ENCODE measurements at places on chromosomes 13 and 19.

- DNase-seq, result no peak
Measured at GRCh38 chr19:31693933-31694269, 344.7 kb upstream of the TSHZ3 start.

- no peak for DNase-seq
Measured at GRCh38 chr19:51916167-51916566, 11.1 kb upstream of the ZNF613 start.

- no peak for DNase-seq
Measured at GRCh38 chr19:29119590-29119989, 93.4 kb downstream of the UQCRFS1 start.

- DNase-seq, result no peak
Measured at GRCh38 chr13:110920038-110920437, 5.2 kb upstream of the ANKRD10 start.

DNA sequence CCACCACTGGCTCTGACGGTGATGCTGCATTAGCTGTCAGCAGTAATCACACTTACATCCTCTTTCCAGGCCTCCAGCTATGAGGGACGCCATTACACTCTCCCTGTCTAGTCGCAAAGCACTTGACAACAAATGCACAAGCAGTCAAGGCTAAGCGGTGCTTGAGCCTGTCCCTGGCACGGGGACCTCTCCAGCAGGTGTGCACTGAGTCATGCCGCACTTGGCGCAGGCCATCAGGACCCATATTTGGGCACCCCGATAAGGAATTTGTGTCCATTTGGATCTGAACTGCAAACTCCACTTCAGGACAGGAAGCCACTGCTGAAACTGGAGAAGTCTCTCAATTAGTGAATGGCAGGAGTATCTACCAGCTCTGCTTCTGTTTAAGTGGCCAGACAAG lies 301.9 kb upstream of the OBI1 start:
- DNase-seq, result no peak

GRCh38 chr19:47541518-47541917 lies 26.7 kb upstream of the NAPA start:
- no peak for DNase-seq

DNA sequence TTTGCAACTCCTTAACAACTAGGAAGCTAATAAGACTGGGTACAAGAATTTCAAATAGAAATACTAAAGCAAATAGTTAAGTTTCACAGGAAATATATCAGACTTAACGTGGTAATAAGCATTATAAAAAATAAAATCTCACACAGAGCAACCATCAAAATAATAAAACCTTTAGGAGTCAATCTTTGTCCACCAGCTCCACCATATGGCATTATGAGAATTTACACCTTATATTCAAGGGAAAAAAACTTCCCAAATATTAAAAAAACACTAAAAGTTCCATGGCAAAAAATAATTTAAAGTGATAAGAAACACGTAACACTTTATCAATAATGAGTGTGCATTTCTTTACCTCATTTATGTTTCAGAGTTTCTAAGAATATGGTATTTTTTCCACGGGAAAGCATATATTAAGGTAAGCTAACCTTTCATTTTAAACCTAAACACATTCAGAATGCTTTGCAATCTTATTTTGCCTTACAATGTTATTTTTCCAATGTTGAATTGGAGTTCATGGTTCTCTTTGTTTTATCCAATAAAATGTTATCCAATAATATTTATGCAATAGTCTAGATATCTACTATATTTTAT lies 423.2 kb upstream of the SGCG start:
- no peak for DNase-seq

DNA sequence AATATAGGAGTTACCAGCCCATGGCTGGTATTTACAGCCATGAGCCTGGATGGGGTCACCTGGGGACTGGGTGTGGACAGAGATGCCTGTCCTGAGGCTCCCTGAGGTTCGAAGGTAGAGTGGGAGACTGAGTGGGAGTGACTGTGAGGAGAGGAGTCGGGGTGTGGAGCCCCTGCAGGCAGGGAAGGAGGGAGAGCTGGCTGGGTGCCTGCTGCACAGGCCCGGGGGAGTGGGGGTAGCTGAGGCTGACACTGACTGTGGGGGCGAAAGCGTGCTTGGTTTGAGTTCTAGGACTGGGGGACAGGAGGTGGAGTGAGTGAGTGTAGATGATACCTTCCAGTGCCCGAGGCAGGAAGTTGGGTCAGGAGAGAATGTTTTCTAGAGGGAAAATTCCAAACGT lies 7.1 kb downstream of the RAB11B start:
- DNase-seq, result no peak

DNA sequence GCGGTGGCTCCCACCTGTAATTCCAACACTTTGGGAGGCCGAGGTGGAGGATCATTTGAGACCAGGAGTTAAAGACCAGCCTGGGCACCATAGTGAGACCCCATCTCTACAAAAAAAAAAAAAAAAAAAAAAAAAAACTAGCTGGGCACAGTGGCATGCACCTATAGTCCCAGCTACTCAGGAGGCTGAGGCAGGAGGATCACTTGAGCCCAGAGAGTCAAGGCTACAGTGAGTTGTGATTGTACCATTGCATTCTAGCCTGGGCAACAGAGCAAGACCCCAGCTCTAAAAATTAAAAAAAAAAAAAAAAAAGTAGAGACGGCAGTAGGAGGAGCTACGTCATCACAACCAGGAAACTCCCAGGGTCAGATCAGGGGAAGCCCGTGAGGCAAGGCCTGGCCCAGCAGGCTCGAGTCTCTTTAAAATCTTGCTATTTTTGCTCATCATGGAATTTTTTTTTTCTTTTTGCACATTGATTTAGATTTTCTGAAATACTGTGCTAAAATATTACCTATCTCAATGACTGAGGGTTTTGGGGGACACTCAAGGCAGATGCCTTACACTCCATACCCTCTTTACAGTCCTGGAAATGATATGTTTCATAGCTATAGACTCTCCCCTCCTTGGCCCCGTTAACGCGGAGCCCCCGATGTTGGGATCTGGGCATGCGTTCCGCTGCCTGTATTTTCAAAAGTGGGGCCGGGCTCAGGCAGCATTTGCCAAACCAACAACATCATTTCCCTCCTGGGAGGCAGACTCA lies 44.4 kb upstream of the USE1 start:
- no peak for DNase-seq

- no peak for DNase-seq
Measured at GRCh38 chr19:40253611-40254092, 27.2 kb upstream of the CCNP start.

DNA sequence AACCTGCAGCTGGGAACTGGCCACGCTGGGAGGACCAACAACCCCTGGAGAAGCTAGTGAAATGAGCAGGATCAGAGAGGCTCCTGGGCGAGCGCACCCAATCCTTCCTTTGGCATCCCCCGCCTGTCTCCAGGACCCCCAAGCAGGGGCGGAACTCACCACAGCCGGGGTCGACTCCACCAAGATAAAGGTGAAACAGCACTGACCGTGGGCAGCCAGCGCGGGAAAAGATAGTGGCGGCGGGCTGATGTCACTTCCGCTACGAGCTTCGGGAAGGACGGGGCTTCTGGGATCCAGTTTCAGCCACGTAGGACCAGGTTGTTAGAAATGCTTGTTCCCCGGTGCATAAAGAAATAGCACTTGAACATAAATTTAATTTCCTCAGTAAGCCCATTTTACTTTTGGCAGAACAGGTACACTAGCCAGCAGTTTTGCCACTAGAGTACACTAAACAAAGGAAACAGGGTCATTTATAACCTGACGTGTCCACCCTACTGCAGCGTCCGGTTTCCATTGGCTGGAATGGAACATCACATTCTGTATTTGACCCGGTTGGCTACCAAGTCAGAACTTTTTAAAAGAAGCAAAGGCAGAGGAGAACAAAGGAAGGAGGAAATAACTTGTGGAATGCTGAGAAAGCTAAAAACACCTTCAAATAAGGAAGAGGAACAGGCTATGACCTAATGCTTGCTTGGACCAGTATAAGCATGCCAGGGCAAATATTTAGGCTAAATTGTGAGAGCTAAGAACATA lies 25.5 kb upstream of the ZNF562 start:
- no peak for DNase-seq

GRCh38 chr13:48158290-48158689 lies 63.4 kb upstream of the MED4 start:
- no peak for DNase-seq

GRCh38 chr13:27542220-27542619 lies 78.1 kb downstream of the LNX2 start:
- no peak for DNase-seq

- no peak for DNase-seq
Measured at GRCh38 chr13:113415032-113415431, 38.3 kb downstream of the ADPRHL1 start.

GRCh38 chr13:100536643-100537180 lies 51.9 kb downstream of the GGACT start:
- no peak for DNase-seq

DNA sequence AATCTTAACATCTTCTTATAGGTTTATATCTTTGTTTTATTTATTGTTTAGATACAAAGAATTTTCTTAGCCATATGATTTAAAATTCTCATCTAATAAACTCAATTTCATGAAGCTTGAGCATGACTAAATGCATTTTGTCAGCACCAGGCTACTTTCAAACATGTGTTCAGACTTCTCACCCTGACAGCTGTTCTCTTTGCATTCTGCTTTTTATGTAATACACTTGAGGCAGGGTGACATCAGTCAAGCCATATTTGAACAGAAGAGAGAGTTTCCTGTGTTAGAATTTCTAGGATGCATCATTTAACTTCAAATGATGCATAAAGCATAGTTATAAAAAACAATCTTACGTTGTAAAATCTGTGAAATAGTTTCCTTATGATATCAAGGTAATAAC lies 1295.1 kb upstream of the PCDH20 start:
- no peak for DNase-seq

GRCh38 chr13:44172281-44172810 lies 201.3 kb upstream of the SERP2 start:
- no peak for DNase-seq

GRCh38 chr13:85525411-85525810 lies 273.8 kb downstream of the SLITRK6 start:
- no peak for DNase-seq

DNA sequence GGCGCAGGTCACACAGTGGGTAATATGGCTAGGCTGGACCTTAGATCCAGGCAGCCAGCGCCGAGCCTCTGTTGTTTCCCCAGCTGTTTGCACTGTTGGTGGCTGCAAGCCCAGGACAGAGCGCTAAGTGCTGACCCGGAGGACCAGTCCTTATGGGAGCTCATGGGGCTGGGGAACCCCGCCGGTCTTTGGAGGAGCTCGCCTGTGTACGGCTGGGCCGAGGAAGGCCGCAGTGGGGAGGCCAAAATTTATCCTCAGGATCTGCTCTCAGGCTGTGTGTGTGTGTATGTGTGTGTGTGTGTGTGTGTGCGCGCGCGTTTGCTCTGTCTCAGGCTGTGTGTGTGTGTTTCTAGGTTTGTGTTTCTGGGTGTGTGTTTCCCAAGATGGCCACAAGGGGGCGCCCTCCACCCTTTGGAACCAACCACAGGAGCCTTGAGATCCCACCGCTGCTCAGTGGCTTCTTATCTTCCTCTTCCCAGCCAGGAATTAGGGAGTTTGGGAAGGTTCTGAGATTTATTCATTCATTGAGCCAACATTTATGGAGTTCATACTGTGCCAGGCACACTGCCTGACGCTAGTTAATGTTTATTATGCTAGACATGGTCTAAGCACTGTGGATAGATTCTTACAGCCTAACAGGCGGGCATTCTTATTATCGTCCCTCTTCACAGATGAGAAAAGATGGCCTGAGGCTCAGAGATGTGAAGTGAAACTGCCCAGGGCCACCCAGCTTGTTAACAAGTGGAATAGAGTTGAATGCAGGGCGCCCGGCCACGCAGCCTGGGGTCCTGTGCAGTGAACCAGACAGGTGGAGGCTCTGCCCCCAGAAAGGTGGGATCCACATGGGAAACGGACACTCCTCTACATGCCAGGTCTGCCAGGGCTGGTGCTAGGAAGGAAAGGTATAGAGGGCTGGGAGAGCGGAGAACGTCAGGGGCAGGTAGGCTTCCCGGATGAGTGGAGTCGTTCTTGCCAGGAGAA lies 13.0 kb downstream of the PGLYRP1 start:
- peak; percentile 26 for DNase-seq

GRCh38 chr19:29845574-29846176 lies 33.9 kb downstream of the CCNE1 start:
- no peak for DNase-seq

DNA sequence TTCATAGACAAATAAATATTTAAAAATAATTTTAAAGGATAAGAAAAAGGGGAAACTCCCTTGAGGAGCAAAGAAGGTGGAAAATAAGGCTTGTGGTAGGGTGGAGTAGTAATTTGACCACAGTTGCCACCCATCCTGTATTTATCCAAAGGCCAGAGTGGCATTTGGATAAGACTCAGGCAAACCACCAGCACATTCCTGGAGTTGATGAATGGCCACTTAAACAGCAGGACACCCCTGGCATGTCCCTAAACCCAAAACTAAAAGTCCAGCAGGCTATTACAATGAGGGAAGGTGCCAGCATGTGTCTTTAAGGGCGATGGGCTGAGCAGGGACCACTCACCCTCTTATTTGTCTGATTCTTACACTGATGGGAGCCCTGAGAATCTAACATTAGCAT lies 9.8 kb upstream of the FRY start:
- DNase-seq, result no peak

DNA sequence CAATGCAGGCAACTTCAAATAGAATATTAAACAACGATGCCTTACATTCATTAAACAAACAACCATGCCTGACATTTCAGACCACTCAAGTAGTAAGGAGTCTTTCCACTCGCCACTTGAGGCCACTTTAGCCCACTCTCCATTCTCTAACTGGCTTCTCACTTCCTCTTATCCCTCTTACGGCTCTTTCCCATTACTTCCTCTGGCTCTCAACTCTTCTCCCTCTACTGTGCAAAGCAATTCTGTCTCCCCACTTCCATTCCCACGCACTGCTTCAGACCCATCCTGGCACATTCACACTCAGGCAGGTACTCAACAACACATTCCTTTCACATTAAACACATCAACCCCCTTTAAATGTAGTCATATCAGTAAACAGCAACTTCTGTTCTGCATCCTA lies 229.8 kb upstream of the IPO5 start:
- DNase-seq, result no peak

DNA sequence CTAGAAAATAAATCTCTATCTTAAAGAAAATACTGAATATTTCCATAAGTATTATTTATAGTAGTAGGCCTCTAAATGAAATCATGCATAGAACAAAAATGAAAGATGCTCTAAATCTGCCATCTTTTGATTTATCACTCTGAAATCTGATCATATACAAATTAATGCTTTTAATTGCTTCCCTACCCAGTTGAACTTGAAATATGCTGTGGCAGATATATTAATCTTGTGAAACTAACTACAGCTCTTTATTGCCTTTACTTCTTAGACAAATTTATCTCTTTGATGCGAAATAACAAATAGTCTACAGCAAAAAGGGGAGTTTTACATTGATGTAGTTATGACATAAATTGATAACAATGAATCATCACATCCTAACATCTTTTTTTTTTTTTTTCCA lies 510.7 kb upstream of the SLITRK6 start:
- DNase-seq, result no peak

DNA sequence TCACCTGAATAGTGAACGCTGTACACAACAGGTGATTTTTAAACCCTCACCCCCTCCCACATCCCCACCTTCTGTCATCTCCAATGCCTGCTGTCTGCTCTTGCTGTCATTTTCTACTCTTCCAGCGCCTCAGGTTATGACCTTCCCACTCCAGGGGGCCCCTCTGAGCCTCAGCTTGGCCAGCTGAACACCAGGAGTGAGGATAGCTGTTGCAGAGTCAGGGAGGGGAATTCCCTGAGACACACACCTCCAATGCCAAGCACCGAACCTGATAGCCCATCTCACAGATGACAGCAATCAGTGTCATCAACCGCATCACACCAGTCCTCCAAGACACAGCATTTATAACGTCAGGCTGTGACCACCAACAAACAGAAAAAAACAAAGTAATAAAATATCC lies 193.5 kb downstream of the ZNF536 start:
- DNase-seq, result no peak

Data from hypothalamus (tissue), 51 donors.